ENCODE measurements at places on chromosomes 7 and 10.

- DNase-seq = no peak
These were observed 2.9 kb downstream of the BNIP3 start for GRCh38 chr10:131978851-131979250.

GRCh38 chr7:15603124-15603523 lies 41.3 kb upstream of the AGMO start:
- no peak for DNase-seq

- no peak for DNase-seq
These were observed 98.3 kb downstream of the PDGFA start for GRCh38 chr7:421136-421991.

DNA sequence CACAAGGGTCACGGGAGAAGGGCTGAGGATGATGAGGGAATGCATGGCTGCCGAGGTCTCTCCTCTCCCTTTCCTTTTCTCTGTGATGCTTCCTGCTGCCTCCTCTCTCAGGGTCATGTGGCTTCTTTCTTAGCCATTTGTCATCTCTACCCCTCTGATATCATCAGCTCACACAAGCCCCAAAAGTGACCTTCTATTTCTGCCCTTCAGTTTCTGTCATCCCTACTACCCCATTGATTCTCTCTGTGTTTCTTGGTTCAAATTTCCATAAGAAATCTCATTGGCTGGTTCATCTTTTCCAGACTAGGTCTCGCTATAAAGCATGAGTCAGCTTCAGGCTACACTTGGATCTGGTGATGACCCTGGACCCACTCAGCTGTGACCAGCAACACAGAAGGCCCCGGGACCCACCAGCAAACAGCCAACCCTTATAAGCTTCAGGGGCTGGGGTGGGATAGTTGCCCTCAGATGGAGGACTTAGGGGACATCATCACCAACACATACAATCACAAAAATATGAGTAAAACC lies 284.3 kb downstream of the SKAP2 start:
- DNase-seq = no peak

GRCh38 chr10:79184145-79184625 lies 115.4 kb downstream of the ZMIZ1 start:
- DNase-seq = no peak

DNA sequence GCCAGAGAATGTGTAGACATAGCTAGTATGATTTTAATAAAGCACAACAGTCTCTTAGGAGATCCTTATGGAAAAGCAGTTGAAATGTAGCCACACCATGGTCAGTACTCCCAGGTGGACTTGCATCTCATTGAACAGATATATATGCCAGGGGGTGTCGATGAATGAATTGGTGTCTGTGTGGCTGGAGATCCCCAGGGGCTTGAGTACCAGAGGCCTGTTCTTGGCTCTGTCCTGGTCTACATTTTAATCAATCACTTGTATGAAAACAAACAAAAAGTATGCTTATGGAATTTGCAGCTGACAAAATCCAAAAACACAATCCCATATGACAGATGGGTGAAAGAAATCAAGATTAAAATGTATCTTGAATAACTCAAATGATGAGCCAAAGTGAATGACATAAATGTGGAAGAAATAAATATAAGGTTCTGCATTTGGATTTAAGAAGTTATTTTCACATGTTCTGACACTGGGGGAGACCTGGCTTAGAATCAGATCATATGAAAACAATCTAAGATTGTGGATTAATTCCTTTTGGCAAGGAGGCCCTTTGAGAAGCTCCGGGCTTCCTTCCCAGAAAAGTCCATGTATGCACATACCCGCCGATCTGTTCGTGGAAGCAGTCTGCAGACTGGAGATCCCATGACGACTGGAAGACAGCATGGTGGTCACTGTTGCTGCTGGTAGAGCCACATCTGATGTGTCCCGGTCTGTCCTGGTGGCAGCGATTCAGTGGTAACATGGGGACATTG lies 15.6 kb downstream of the CLEC2L start:
- no peak for DNase-seq

DNA sequence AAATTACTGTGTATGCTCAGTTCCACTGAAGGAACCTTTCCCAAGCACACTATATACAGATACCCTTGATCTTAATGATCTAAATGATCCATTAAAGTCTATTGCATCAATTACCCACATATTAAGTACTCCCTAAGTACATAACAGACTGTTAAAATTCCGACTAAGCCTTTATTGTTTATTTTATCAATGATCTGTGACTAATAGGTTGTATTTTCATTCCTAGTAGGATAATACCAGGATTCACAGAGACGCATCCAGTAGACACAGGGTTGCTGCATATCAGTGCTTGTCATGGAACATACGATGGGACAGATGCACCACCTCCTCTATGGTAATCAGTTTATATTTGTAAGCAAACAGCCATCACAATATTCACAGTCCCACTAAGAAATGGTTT lies 159.6 kb upstream of the SLC26A5 start:
- DNase-seq = no peak
